Osteocyte (in vitro differentiated cells): ENCODE measurements at places on chromosomes 6 and 20. TPM values are rescaled to one million over a fixed set of nuclear protein-coding genes. Genes with fewer than 3 reads are reported as not detected.

Gene MUC22
- not detected in 2 replicates for total RNA-seq

Gene B3GAT2
- total RNA-seq, result not detected in 2 replicates

Gene RTN4IP1
- total RNA-seq, result 5.0 and 5.5 TPM in 2 replicates

Gene YTHDF1
- 44.9 and 46.8 TPM in 2 replicates for total RNA-seq

Gene PTCRA
- total RNA-seq, result not detected in 2 replicates
